ENCODE measurements at places on chromosomes 16 and 17.

GRCh38 chr17:27423651-27424050 lies 32.6 kb upstream of the KSR1 start:
- no peak for DNase-seq

DNA sequence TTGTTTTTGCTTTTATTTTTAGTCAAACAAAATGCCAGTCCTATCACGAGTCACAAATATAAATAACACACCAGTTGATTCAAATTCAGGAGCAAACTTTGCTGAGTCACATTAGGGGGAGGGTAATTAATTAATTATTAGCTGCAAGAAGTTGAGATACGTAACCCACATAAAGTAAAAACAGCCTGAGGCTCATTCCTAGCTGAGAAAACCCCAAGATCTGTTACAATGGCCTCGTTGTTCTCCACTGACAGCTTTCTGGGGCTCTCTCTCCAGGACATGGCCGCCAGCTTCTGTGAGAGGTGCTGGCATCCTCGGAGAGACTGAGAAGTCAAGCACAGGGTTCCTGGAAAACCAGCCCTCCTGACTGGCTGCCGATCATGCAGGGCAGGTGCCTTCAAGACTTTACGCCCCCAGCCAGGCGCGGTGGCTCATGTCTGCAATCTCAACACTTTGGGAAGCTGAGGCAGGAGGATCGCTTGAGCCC lies 11.1 kb downstream of the RAB40B start:
- DNase-seq, result no peak

- DNase-seq, result no peak
Measured at GRCh38 chr16:70715860-70716357, 30.1 kb upstream of the MTSS2 start.

- DNase-seq, result no peak
Measured at GRCh38 chr17:68600067-68600930, 868 bp downstream of the FAM20A start.

GRCh38 chr16:69926241-69926640 lies 24.9 kb upstream of the CLEC18A start:
- DNase-seq, result no peak

DNA sequence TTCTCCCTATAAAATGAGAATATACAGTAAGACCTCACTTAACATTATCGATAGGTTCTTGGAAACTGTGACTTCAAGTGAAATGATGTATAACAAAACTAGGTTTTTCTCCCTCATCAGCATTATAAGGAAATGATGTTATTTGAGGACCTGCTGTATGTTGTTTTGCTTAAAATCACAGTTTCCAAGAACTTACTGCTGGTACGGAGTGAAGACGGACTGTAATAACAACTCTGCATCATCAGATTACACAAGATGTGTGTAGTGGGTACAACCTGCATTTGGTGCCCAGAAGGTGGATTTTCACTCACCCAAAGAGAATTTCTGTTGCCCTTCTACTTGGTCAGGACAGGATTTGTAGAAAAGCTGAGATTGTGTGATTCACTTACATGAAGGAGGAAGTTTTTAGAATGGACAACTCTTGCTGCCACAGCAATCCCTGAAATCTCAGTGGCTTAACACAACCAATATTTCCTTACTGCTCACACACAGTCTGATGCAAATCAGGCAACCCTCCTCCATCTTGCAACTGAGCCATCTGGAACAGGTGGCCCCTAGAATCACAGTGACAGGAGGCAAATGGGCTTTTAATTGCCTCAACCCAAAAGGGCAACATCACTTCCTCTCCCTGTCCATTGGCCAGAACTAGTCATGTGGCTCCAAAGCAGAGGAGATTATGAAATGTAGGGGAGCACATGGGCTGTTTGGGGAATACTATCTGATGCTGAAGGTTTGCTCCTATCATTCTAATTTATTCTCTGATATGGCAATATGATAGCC lies 67.6 kb upstream of the CACNG5 start:
- DNase-seq, result no peak

- DNase-seq, result no peak
Measured at GRCh38 chr17:15965528-15965927, 20.6 kb downstream of the ADORA2B start.

- no peak for DNase-seq
Measured at GRCh38 chr16:67936124-67936879, at the start of gene PSMB10. Gene PSMB10 (minus strand): TSS chr16:67936850. CDS start chr16:67936749, 101 bp downstream.

DNA sequence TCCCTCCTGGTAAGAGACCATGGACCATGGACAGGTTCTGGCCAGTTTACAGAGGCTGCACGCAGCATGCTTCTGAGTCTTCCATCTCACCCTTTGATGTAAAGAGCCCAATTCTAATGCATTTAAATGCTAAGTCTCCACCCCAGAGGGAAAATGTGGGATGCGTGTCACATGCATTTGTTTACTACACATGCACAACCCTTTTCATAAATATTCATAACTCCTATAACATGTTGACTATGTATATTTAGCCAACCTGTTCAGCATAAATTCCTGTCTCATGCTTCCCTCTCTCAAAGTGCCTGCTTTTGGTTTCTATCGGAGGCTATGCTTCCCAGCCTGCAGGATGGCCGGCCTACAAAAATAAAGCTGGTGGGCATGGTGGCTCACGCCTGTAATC lies 260.3 kb downstream of the STX8 start:
- no peak for DNase-seq
